ENCODE measurements at places on chromosomes 13 and 19.
A peak's percentile ranks its signal among the peaks of the same experiment; 100 is the strongest.

- DNase-seq, result peak; percentile 24
Measured at GRCh38 chr13:100389617-100390016, 199.0 kb downstream of the GGACT start.

GRCh38 chr19:9597027-9597426 is 12.7 kb upstream of the ZNF121 start:
- DNase-seq, result no peak

DNA sequence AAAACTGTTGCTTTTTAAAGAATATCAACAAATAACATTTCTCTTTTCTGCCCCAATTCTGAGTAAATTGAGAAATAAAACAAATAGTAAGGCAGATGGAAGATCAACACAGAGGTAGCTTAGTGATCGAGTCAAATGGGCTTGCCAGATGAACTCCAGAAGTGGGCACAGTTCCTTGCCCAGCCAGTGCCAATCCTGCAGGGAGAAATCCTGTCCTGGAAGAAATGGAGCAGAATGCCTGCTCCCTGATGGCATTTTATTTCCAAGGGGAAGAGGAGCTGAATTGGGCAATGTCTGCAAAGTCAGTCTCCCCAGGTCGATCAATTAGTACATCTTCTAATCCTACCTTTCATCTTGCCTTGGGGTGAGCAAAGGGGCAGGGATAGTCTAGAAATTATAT is 225.3 kb downstream of the NHLRC3 start:
- no peak for DNase-seq

- peak; percentile 60 for DNase-seq
Measured at GRCh38 chr19:48745208-48745995, 1.3 kb downstream of the IZUMO1 start.

DNA sequence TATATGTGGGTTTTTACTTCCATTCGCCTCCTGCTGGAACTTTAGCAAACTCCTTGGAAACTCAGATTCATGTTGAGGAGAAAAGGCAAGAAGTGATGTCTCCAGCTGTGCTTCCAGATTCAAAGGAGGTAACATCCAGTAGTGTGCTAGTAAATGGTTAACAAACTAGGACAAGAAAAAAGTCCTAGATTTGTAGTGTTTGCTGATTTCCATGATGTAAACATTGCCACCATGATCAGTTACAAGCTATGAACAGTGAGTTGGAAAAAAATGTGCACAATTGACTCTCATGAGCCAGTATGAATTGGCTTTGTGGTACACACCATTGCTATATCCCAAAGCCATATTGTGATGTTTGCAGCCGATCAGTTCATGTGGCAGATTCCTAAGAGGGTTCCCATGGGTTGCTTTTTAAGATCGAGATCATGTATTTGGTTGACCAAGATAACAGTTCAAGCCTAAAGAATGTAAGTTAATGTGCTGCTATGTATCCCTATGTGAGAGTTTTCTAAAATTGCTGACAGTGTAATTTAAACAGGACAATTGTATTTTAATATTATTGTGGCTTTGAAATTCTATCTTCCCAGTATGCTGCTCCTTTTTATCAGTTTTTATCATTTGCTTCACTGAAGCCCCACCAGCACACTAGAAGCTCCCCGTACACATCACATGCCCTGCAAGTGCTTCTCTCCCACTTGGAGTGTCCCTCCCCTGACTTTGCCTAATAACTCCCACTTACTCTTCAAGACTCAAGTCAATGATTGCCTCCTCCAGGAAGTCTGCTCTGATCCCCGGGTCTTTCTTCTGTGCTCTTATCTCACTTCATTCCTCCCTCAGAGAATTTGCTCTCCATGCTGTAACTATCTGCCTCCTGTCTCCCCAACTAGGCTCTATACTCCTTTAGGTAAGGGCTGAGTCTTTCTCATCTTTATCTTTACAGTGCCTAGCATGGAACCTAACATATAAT is 148.3 kb downstream of the RGCC start:
- DNase-seq, result no peak

DNA sequence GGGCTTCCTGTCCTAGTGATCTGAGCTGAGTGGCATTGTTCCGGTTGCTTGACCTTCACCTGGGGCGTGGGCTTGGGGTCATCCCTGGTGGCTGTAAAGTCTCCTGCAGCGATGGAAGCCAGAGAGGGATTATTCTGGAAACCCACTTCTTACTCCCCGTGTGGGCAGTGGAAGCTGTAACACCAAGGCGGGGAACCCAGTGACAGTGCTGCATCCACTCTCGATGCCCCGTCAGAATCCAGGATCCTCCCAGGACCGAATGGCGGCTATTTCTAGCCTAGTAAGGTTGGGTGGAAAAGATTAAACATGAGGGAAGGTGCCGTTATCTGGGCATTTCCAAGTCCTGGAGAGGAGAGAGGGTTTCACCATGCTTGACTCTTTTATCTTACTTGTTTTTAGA is 280.6 kb downstream of the ZNF536 start:
- DNase-seq, result no peak

DNA sequence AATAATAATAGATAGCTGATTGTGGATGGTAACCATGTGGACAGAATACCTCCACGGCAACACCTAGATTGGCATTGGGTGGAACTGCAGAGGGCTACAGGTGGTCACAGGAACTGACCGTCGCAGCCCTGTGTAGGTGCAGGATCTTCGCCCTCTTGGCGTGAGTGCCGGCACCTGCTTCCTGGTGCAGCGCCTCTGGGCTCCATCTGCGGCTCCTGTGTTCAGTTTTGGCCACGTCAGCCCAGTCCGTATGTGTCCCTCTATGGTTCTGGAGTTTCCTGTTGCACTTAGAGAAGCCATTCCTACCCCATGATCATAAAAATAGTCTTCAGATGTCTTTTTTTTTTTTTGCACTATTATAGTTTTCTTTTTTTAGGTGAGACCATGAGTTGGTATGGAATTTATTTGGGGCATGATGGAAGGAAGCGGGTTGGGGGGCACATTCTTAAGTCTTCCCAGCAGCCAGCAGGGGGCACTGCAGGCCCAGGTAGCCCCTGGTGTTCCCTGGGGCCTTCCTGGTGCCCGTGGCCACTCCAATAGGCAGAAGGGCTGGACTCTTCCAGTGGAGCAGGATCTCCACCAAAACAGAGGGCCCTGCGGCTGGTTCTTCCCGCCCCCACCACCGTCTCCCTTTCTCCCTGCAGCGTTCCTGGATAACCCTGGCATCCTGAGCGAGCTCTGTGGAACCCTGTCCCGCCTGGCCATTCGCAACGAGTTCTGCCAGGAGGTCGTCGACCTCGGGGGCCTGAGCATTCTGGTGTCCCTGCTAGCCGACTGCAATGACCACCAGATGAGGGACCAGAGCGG is 10.1 kb upstream of the SLC25A42 start:
- DNase-seq, result peak; percentile 73

- DNase-seq, result no peak
Measured at GRCh38 chr19:34057155-34057554, 115.1 kb upstream of the LSM14A start.

- no peak for DNase-seq
Measured at GRCh38 chr13:47298506-47298905, 401.7 kb upstream of the HTR2A start.

GRCh38 chr13:52158629-52159158 is 703 bp downstream of the NEK3 start:
- DNase-seq, result peak; percentile 54

DNA sequence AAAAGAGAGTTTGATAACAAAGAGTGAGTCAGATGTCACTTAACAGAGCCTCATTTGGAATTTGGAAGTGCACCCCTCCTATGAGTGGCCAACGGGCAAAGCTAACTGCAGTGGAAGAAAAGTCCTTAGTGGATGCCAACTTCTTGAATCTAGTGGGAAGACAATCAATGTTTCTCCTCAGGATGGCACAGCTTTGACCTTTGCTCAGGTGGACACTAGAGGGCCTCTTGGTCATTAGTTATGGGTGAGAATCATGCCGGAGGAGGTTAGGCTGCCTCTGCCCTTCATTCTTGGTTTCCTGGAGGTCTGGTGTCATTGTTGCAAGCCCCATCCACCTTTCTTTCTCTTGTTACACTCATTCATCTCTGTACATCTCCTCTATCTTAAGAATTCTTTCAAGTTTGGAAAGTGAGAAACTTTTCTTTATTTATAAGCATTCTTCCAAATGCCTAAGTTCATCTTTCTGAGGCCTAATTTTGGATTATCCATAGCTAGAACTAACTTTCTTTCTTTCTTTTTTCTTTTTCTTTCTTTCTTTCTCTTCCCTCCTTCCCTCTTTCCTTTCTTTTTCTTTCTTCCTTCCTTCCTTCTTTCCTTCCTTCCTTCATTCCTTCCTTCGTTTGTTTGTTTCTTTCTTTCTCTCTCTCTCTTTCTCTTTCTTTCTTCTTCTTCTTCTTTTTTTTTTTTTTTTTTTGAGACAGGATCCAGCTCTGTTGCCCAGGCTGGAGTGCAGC is 327.2 kb upstream of the TSHZ3 start:
- no peak for DNase-seq

DNA sequence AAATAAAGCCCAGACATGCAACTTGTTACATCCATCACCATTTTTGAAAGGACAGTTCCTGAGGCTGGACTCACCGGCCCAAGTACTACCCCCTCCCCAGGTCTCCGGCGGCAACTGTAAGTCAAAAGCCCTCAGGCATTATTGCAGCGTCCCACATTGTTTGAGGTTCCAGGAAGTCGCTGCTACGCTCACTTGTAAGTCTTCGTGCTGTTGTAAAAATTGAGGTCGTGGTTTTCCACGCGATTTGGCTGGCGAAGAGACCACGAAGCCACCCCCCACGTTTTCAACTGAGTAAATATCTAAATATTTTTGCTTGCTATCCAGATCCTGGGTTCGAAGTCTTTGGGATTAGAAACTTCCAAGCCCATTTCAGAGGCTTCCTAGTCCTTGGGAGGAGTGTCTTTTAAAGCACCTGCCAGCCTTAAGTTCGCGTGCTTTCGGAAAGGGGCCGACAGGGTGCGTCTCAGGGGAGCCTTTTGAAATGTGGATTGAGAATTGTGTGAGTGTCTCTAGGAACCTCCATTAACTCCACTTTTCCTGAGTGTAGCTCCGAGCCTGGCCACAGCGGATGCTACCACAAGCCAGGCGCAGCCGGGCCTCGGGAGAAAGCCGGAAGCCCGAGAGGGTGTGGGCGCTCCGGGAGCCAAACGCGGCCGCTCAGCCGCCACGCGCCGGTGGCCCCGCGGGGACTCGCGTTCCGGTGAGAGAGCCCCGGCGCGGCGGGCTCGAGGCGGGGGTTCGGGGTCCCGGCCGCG is 434 bp upstream of the FNDC3A start:
- peak; percentile 75 for DNase-seq

GRCh38 chr19:17058236-17058635 is 17.0 kb downstream of the HAUS8 start:
- no peak for DNase-seq

- DNase-seq, result no peak
Measured at GRCh38 chr13:50323440-50324065, 308.3 kb downstream of the KCNRG start.

- peak; percentile 32 for DNase-seq
Measured at GRCh38 chr13:29484236-29484635, 111.3 kb downstream of the SLC7A1 start.

DNA sequence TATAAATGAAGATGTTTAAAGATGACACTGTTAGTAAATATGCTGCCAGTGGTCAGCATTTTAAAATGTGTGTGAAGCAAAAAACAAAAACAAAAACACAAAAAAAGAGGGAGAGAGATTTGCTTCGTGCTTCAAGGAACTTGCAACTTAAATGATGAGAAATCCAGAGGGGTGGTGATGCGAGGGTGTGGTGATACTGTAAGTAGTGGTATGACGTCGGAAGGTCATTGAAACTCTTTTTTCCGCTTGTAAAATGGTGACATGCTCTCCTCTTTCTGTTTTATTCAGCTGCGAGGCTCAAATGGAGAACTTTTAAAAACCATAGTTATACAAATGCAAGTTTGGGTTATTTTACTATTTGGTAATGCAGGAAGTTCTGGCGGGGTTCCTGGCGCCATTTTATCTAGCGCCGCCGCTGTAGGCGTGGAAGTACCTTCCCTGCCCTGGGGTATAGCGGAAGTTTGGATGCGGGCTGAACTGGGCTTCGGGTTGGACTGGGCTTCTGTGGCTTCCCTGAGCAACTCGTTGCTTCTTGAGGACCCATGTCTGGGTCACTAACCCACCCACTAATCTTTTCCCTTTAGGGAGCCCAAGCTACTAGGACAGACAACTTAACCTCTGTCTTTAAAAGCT is 34.8 kb downstream of the DGKH start:
- DNase-seq, result no peak

DNA sequence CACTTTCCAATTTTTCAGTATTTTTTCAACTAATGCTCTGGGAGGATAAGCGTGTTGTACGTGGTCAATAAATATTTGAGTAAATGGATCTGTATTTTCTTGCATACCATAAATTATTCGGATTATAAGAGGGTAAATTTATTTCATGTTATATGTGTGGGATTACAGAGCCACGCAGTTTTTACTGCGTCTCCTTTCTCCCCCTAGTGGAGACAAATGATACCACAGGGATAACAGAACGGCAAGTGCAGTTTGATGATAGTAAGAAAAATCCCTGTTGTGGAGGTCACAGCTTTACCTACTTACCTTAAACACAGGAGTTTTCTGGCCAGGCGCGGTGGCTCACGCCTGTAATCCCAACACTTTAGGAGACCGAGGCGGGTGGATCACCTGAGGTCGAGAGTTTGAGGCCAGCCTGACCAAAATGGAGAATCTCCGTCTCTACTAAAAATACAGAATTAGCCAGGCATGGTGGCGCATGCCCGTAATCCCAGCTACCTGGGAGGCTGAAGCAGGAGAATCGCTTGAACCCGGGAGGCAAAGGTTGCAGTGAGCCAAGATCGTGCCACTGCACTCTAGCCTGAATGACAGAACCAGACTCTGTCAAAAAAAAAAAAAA is 16.8 kb downstream of the MBD3L2B start:
- no peak for DNase-seq

- no peak for DNase-seq
Measured at GRCh38 chr19:29397748-29398147, 128.0 kb upstream of the VSTM2B start.

DNA sequence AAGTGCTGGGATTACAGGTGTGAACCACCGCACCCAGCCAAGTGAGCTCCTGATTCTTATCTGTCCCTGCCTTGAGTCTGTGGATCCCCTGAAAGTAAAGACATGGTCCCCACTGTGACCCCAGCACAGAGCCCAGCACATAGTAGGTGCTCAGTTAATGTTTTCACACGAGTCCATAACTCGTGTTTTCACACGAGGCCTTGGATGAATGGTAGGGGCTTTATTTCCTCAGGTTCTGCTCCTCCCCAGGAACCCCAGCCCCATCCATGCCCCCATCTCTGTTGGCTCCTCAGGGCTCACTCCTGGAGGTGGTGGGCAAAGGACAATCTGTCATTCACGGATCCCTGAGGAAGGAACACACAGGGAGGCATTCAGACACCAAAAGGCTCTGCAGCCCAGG is 23.6 kb upstream of the PDE4C start:
- no peak for DNase-seq
